DMS 273 treated with DMSO at 0.1 percent for 48 hours (cell line): ENCODE measurements at places on chromosomes 3 and 15.
A peak's percentile ranks its signal among the peaks of the same experiment; 100 is the strongest.

DNA sequence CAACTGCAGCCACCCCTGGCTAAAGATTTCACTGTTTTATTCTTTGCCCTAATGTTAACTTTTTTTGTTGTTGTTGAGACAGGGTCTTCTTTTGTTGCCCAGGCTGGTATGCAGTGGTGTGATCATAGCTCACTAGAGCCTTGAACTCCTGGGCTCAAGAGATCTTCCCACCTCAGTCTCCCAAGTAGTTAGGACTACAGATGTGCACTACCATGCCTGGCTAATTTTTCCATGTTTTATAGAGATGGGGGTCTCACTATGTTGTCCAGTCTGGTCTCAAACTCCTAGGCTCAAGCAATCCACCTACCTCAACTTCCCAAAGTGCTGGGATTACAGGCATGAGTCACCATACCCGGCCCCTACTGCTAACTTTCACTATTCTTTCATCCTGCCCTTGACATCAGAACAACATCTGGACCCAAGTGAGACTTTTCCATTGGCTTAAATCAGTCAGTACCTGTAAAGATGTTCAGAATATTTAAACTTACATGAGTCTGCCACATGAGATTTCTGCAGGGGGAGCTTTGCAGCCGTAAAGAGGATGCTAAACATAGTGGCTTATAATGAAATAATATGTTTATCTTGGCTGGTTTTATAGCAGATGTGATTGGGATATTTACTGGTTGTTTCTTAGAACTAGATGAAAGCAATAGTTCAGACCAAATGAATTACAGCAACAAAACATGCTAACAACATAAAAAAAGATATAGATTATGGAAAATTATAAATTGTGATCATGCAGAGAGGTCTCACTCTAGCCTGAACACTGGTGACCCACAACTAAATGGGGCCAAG lies 73.6 kb downstream of the HMG20A start:
- DNase-seq: no peak

GRCh38 chr15:101662203-101662602 lies 10.0 kb upstream of the TM2D3 start:
- no peak for DNase-seq

- peak; percentile 2 for DNase-seq
Measured at GRCh38 chr3:27943106-27943505, 221.0 kb upstream of the EOMES start.

DNA sequence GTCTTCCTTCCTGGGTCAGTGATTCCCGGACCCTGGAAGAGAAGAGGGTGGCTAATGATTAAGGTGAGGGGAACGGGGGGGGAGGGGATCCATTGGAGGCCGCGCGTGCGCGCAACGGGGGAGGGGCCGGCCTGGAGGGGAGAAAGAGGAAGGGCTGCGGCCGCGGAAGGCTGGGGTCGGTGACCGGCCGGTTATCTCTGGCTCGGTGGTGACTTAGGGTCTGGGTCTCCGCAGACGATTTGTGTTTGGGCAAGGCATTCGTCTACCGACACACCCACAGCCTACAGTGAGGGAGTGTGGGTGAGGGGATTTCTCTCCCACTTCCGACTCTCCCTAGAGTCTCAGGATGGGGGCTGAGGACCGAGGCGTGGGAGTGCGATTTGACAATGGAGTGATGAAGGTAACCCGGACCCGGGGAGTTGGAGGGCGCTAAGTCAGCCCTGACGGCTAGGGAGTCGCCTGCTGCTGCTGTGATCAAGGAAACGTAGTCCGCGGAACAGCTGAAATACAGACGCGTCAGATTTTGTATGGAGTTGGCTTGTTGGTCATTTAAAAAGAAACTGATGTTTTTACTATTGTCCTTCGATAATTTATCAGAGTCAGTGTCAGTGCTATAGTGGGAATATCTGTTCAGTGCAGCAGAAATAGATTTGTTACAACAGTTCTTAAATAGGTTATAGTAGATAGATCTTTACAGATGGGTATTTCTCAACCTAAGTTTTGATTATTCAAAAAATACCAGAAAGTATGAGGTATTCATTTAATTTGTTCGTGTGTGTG lies 733 bp downstream of the RNF111 start:
- DNase-seq: no peak
